Activated T-helper 2 cell treated with anti-CD3 and anti-CD28 coated beads, Interferon-gamma antibody, Interleukin-2, Interleukin-4, amounts not matched to agents 10 μg/mL and 5 μg/mL and 100 μg/mL, durations not matched to agents 14 hours and 24 hours and 36 hours (primary cell): ENCODE measurements at places on chromosomes 13 and 19.

GRCh38 chr19:45469945-45470761 is 2.4 kb downstream of the FOSB start:
- DNase-seq = peak; percentile 48

DNA sequence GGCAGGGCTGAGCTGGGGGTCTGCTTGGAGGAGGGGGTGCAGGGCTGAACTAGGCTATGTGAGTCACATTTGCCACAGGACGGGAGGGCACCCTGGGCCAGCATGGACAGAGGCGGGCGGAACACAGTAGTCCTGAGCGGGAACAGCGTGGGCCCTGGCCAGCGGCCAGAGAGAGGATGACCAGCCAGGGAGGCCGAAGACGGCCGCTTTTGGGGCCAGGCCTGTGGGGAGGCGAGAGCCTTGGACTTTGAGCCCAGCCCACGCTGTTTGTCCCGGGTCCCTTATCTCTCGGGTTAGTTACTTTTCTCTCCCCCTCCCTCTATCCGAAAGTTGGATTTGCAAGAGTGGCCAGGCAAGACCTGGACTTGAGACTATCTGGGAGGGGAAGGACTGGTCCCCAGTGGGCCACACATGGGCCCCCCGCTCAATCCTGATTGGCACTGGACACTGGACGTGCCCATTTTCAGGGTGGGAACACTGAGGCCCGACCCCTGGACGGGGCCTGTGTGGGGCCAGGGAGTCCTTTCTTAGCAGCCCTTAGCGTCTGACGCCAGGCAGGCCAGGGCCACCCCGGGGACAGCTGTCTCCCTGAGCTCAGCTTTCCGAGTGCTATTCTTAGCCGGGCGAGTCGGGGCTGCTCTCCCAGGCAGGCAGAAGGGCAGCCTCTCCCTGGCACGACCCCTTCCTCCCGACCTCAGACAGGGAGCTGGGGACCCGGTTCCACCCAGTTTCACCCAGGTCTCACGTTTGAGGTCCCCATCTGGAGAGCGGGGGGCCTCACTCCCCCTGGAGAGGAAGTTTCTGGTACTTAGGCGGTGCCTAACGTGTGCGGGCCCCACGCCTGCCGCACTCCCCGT is 833 bp downstream of the GAMT start:
- DNase-seq = no peak

- DNase-seq = no peak
These were observed 4.9 kb downstream of the ERCC1 start for GRCh38 chr19:45418802-45419201.

DNA sequence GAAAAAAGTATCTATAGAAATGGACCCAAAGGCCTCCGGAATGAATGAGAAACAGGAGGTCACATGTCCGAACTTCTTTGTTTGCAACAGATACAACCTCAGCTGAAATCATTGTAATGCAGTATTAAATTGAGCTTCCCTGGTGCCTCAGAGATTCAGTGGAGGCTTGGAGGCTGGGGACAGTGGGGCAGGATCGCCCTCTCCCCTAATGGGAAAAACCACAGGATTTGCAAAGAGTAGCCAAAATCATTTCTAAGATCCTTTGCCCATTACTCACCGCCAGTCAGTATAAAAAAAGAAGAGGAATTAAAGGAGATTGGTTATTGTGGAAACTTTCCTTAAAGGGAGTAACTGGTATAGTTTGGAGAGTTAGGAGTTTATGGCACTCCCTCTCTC is 30.4 kb upstream of the IRS2 start:
- no peak for DNase-seq

- no peak for DNase-seq
These were observed 2898.1 kb downstream of the PCDH9 start for GRCh38 chr13:64332048-64332447.

GRCh38 chr19:38650911-38651584 is 3.6 kb downstream of the ACTN4 start:
- DNase-seq = no peak

DNA sequence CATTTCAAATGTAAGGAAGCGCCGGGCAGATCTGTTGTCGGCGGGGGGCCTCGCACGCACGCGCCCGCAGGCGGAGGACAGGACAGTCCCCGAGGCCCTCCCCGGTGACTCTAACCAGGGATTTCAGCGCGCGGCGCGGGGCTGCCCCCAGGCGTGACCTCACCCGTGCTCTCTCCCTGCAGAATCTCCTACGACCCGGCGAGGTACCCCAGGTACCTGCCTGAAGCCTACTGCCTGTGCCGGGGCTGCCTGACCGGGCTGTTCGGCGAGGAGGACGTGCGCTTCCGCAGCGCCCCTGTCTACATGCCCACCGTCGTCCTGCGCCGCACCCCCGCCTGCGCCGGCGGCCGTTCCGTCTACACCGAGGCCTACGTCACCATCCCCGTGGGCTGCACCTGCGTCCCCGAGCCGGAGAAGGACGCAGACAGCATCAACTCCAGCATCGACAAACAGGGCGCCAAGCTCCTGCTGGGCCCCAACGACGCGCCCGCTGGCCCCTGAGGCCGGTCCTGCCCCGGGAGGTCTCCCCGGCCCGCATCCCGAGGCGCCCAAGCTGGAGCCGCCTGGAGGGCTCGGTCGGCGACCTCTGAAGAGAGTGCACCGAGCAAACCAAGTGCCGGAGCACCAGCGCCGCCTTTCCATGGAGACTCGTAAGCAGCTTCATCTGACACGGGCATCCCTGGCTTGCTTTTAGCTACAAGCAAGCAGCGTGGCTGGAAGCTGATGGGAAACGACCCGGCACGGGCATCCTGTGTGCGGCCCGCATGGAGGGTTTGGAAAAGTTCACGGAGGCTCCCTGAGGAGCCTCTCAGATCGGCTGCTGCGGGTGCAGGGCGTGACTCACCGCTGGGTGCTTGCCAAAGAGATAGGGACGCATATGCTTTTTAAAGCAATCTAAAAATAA is 18.2 kb downstream of the IL17D start:
- no peak for DNase-seq

GRCh38 chr13:39960191-39960590 is 304.7 kb downstream of the COG6 start:
- no peak for DNase-seq

GRCh38 chr13:74074723-74075122 is 59.5 kb downstream of the KLF12 start:
- no peak for DNase-seq

GRCh38 chr13:44142941-44143665 is 230.5 kb upstream of the SERP2 start:
- DNase-seq = no peak

GRCh38 chr13:110546378-110546777 is 15.1 kb downstream of the RAB20 start:
- DNase-seq = no peak

DNA sequence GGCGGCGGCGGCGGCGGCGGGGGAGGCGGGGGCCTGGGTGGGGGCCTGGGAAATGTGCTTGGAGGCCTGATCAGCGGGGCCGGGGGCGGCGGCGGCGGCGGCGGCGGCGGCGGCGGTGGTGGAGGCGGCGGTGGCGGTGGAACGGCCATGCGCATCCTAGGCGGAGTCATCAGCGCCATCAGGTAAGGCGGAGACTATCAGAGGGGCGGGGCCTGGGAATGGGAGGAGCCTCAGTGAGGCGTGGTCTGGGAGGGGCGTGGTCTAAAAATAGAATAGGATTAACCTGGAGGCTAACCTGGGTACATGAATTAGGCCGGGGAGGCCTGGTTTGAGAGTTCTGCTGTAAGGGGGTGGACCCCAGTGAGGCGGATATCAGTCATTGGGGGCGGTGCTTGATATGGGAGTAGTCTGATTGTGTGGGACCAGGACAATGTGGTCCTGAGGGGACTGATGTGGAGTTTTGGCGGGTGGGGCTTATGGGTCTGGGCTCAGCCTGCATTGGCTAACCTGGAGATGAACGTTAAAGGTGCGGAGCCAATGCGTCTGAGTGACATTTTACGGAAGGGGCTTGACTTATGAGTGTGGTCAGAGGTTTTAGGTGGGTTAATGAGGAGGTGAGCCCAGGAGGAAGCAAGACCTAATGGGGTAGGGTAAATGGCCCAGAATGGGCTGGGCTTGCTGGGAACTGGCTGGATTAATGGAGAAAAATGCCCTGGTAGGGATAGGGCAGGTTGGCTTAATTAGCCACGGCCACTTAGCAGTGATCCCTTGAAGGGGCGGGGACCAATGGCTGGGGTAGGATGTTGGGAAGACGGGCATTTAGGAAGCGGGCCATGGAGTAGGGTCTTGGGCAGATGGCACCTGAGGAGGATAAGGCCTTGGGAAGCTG is 1.4 kb downstream of the CAPNS1 start:
- peak; percentile 88 for DNase-seq

GRCh38 chr19:7328647-7329046 is 20.1 kb upstream of the ARHGEF18 start:
- no peak for DNase-seq

DNA sequence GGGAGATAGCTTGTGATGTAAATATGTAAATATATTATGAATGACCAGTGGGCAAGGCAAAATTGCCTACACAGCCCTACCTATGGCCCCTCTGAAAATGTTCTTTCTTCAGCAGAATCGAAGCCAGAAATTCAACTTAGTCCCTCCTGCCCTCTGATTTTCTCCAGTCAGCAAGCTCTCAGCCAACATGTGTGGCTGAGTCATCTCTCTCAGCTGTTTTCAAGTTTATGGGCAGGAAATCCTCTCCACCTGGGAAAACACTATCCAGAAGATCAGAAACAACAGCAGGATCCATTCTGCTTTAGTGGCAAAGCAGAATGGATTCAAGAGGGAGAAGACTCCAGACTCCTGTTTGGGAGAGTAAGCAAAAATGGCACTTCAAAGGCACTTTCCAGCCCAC is 8.9 kb upstream of the ZNF527 start:
- no peak for DNase-seq

GRCh38 chr19:4749870-4750590 is 26.4 kb upstream of the DPP9 start:
- DNase-seq = no peak

DNA sequence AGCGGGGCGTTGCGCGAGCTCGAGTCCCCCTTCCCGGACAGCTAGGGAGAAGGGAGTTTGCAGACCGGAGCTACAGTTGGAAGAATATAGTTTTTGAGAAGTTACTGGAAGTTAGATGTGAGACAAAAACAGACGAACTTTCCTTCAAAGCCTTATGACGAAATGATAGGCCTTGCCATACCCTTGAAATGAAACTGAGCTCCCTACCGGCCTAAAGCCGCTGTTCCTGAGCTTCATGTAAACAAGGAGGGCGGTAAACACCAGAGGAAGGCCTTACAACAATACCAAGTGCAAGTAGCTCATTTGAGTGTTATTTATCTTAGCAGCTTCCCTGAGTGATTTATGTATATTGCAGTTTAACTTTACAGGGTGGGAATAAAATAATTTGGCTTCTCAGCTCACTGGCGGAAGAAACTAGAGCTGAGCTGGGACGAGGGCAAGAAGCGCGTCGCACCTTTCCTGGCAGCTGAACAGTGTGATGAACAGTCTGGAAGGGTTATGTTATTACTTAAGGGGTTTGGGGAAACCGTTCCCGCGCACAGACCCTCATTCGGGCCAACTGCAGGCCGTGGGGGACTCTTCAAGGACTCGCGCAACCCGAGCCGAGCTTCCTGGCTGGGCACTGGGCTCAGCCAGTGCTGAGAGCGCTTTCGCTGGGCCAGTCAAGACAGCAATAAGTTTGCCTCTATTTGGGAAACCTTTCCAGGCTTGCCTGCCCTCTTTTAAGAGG is 111.2 kb downstream of the KCNRG start:
- no peak for DNase-seq

GRCh38 chr13:98495627-98496478 is 81.1 kb downstream of the STK24 start:
- no peak for DNase-seq

DNA sequence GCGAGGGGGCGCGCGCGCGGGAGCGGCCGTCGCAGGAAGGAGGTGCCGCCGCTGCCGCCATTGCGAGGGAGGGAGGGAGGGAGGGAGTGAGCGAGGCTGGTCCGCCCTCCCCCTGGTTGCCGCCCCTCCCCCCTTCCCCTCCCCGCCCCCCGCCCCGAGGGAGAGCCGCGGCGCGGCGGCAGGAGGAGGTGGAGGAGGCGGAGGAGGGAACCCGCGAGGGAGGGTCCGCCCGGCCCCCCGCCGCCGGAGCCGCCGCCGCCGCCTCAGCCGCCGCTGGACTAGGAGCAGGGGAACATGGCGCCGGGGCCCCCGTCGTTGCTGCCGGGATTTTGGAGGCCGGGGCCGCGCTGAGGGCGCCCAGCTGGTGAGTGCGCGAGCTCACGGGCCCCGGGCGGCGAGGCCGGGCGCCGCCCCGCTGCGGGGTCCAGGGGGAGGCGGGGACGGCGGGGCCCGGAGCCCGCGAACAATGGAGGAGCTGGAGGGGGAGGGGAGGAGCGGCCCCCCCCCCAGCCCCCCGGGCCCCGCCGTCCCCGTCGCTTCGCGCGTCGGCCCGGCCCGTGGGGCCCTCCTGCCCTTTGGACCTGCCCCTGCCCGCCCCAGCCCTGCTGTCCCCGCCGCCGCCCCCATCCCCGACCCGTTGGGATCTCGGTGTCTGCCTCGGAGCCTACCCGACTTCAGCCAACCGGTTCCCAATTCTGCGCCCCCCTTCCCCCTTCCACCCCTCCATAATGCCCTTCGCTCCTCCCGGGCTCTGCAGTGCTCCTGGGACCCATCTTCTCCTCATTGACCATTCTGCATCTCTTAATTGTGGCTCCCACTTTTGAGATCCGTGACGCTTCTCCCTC is at the start of gene ARHGAP35:
Gene ARHGAP35 (plus strand): TSS at position 152 of the 845 bp plus-strand sequence. CDS start 57,679 bp downstream, outside the sequence.
- no peak for DNase-seq

- DNase-seq = peak; percentile 29
These were observed 3.7 kb downstream of the FUZ start for GRCh38 chr19:49809160-49809940.

DNA sequence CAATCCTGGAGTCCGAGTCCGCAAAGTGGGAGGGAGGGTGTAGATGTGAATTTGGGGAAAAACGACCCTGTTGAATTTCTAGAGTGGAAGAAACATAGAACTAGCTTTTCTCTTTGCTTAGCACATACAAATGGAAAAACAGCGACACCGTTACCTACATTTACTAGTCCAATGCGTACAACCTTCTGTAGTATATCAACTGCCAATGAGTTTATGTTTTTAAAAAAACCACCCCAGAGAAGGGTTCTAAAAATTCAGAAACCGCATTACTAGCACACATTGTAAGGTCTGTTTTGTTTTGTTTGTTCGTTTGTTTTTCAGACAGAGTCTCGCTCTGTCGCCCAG is 332 bp upstream of the SUPT20H start:
- DNase-seq = no peak

DNA sequence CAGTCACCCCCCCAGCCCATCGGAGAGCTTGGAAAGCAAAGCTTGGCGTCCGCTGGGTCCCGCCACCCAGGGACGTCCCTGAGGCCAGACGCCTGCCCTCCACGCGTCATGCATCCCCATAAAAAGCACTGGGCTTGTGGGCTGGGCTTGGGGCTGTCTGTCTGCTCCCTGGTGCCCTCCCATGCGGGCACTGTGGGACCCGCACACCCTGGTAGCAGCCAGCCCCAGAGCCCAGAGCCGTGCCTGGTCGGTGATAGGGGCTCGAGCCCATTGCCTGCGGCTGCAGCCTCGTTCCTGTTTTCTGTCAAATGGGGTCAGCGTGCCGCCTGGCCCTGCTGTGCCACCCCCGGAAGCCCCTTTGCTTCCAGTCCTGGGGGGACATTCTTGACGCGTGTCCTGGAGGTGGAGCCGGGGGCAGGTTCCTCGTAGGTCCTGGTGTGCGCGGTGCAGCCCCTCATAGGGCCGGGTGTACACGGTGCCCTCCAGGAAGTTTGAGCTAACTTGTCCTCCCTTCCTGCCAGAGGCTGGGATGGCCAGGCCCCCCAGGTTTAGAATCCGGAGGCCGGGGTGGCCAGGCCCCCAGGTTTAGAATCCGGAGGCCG is 4.3 kb upstream of the GZMM start:
- DNase-seq = no peak
